ENCODE measurements at places on chromosomes 2 and 18.

DNA sequence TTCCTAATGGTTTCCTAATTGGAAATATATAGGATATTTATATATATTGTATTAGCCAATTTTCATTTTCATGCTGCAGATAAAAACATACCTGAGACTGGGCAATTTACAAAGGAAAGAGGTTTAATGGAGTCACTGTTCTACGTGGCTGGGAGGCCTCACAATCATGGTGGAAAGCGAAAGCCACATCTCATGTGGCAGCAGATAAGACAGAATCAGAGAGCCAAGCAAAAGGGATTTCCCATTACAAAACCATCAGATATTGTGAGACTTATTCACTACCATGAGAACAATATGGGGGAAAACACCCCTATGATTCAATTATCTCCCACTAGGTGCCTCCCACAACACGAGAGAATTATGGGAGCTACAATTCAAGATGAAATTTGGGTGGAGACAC, 242.5 kb upstream of the NETO1 start:
- no peak for DNase-seq

GRCh38 chr2:11656671-11657101, 13.3 kb downstream of the NTSR2 start:
- DNase-seq = no peak

GRCh38 chr2:119137502-119137901, 21.0 kb downstream of the C1QL2 start:
- no peak for DNase-seq

DNA sequence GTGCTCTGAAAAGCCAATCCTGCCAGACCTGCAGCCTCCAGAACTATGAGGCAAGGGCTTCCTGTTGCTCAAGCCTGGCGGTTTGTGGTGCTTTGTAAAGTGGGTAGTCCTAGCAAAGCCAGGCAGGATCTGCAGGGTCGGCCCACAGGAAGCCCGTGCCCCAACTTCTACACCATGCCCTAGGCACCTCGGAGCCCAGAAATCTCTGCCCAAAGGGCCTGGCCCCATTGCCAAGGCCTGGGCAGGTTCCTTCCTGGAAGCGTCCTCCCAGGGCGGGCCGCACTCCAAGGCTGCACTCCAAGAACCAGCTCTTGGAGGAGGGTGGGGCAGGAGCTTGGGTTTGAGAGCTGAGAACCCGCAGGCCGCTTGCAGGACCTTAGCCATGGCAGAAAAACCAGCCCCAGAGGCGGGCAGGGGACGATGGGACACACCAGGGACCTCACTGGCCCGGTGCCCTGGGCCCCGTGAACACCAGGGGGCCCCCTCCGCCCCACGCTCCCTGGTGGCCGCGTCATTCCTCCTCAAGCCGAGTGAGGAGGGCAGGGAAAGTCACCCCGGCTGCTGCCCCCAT, 37.2 kb upstream of the ID2 start:
- peak; percentile 88 for DNase-seq

- no peak for DNase-seq
Measured at GRCh38 chr18:55753643-55754263, 165.8 kb upstream of the TCF4 start.

GRCh38 chr18:4286256-4286655, 168.9 kb downstream of the DLGAP1 start:
- DNase-seq = no peak

DNA sequence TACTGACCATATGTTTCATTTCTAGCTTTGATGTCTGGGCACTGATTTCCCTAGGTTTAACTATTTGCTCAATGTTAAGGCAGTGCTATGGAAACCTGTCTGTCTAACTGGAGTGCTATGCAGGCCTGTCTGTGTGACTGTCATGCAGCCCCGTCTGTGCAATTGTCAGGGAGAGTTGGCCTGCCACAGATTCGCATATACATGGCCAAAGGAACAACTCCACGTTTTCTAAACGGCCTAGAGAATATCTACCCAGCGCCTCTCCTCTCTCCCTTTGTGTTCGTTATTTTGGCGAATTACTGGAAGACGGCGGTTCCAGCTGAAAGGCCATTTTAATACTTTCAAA, 59.6 kb upstream of the PSME4 start:
- no peak for DNase-seq

DNA sequence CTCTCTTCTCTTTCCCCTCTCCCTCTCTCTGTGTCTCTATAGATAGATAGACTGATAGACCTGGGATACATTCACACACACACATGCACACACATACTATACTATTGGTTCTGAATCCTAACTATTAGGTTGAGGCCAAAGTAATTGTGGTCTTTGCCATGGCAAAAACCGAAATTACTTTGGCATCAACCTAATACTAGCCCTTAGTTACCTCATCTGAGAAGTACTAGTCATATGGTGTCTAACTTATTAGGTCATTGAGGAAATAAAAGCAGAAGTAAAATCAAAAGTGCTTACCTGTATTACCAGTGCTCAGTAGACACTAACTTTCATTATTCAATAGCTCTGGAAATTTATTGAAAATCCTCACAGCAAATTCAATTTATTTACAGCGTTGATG, 451.5 kb downstream of the EPHA4 start:
- no peak for DNase-seq

Measured in AML-193 (cell line).